A549 treated with Mapracorat at 1 μM for 4 hours (cell line): ENCODE measurements at places on chromosomes 3 and 15. TPM values are rescaled to one million over a fixed set of nuclear protein-coding genes. Genes with fewer than 3 reads are reported as not detected.

ATP13A4 gene
- total RNA-seq, result not detected in 5 replicates

TPRG1 gene
- 0.07 to 0.33 TPM (median 0.12 TPM) in 5 replicates for total RNA-seq

CPN2 gene
- not detected in 5 replicates for total RNA-seq

GPR171 gene
- total RNA-seq, result not detected in 5 replicates

NR1I2 gene
- total RNA-seq, result not detected in 5 replicates

RBPMS2 gene
- total RNA-seq, result 6.6 to 9.4 TPM (median 8.3 TPM) in 5 replicates

PATL2 gene
- 0.23 to 0.29 TPM (median 0.23 TPM) in 3 of 5 replicates, not detected in the others for total RNA-seq

GOLGA6L4 gene
- total RNA-seq, result 0.29 to 1.3 TPM (median 0.87 TPM) in 5 replicates

ADAMTSL3 gene
- total RNA-seq, result 0.19 to 0.67 TPM (median 0.35 TPM) in 5 replicates

SERPINI1 gene
- total RNA-seq, result 2.4 to 3.1 TPM (median 2.8 TPM) in 5 replicates

ZNF620 gene
- total RNA-seq, result 1.4 to 1.8 TPM (median 1.5 TPM) in 5 replicates

ABHD17C gene
- total RNA-seq, result 27.7 to 32.5 TPM (median 29.0 TPM) in 5 replicates

TGM5 gene
- not detected in 5 replicates for total RNA-seq

AHSG gene
- total RNA-seq, result 0.08 to 0.11 TPM in 2 of 5 replicates, not detected in the others

TMEM108 gene
- total RNA-seq, result not detected in 5 replicates

RARB gene
- total RNA-seq, result 5.5 to 10.9 TPM (median 8.3 TPM) in 5 replicates

CP gene
- total RNA-seq, result 4.5 to 7.7 TPM (median 5.5 TPM) in 5 replicates

NPAP1 gene
- total RNA-seq, result not detected in 5 replicates

NR2E3 gene
- 0.08 to 0.31 TPM (median 0.25 TPM) in 5 replicates for total RNA-seq

ANKUB1 gene
- not detected in 5 replicates for total RNA-seq

SELENOS gene
- total RNA-seq, result 155 to 169 TPM (median 161 TPM) in 5 replicates

SCG5 gene
- total RNA-seq, result 1.9 to 2.4 TPM (median 2.3 TPM) in 5 replicates

FAM227B gene
- total RNA-seq, result 0.66 to 1.00 TPM (median 0.91 TPM) in 5 replicates

ARGFX gene
- not detected in 5 replicates for total RNA-seq

PPP1R14D gene
- 0.20 to 0.33 TPM in 2 of 5 replicates, not detected in the others for total RNA-seq

FOXB1 gene
- not detected in 5 replicates for total RNA-seq

GOLGA6D gene
- total RNA-seq, result 0.07 to 0.14 TPM in 2 of 5 replicates, not detected in the others

GPR62 gene
- not detected in 5 replicates for total RNA-seq

PROS1 gene
- 9.8 to 13.3 TPM (median 11.4 TPM) in 5 replicates for total RNA-seq

CIDEC gene
- 50.4 to 66.9 TPM (median 56.5 TPM) in 5 replicates for total RNA-seq

ZNF860 gene
- total RNA-seq, result 1.1 to 1.4 TPM (median 1.2 TPM) in 5 replicates

FGD5 gene
- total RNA-seq, result not detected in 5 replicates

DZIP1L gene
- total RNA-seq, result 9.2 to 10.9 TPM (median 10.0 TPM) in 5 replicates

LMAN1L gene
- total RNA-seq, result not detected in 5 replicates

SOX14 gene
- not detected in 5 replicates for total RNA-seq

TM4SF18 gene
- total RNA-seq, result 33.6 to 37.3 TPM (median 34.3 TPM) in 5 replicates

RAB43 gene
- total RNA-seq, result 3.3 to 6.9 TPM (median 6.1 TPM) in 5 replicates

CYP1A1 gene
- total RNA-seq, result 1.2 to 2.2 TPM (median 1.6 TPM) in 5 replicates

TM6SF1 gene
- not detected in 5 replicates for total RNA-seq

THRB gene
- 0.97 to 1.7 TPM (median 1.0 TPM) in 5 replicates for total RNA-seq

GPR15 gene
- not detected in 5 replicates for total RNA-seq

TMEM266 gene
- 0.11 to 0.16 TPM (median 0.14 TPM) in 5 replicates for total RNA-seq

THBS1 gene
- 36.1 to 61.3 TPM (median 47.5 TPM) in 5 replicates for total RNA-seq

PCBP4 gene
- total RNA-seq, result 11.3 to 15.3 TPM (median 13.9 TPM) in 5 replicates

SUCNR1 gene
- total RNA-seq, result 0.06 to 0.16 TPM (median 0.12 TPM) in 5 replicates

PIGZ gene
- total RNA-seq, result 1.1 to 1.6 TPM (median 1.5 TPM) in 5 replicates

MELTF gene
- 43.8 to 67.7 TPM (median 59.5 TPM) in 5 replicates for total RNA-seq
